ENCODE measurements at places on chromosomes 2 and 18. TPM values are rescaled to one million over a fixed set of nuclear protein-coding genes. Genes with fewer than 3 reads are reported as not detected.

RESP18 gene
- not detected for total RNA-seq

RAB27B gene
- 0.86 TPM for total RNA-seq

EVX2 gene
- not detected for total RNA-seq

CIDEA gene
- 6.1 TPM for total RNA-seq

LIMS2 gene
- total RNA-seq, result 285 TPM

SOX11 gene
- 5.8 TPM for total RNA-seq

SMYD1 gene
- total RNA-seq, result 446 TPM

DNAJB2 gene
- total RNA-seq, result 81.6 TPM

PROC gene
- not detected for total RNA-seq

CCDC102B gene
- total RNA-seq, result 6.0 TPM

POTEC gene
- total RNA-seq, result not detected

SIX3 gene
- not detected for total RNA-seq

KDSR gene
- 31.8 TPM for total RNA-seq

WDPCP gene
- total RNA-seq, result 17.2 TPM

RNF103 gene
- 55.7 TPM for total RNA-seq

TM4SF20 gene
- not detected for total RNA-seq

GPBAR1 gene
- total RNA-seq, result 3.7 TPM

GLB1L gene
- 1.7 TPM for total RNA-seq

CCDC142 gene
- total RNA-seq, result 4.4 TPM

GALNT3 gene
- 0.30 TPM for total RNA-seq

HRH4 gene
- total RNA-seq, result not detected

STAM2 gene
- 24.0 TPM for total RNA-seq
